ENCODE measurements at places on chromosomes 2 and 18.
A peak's percentile ranks its signal among the peaks of the same experiment; 100 is the strongest.

DNA sequence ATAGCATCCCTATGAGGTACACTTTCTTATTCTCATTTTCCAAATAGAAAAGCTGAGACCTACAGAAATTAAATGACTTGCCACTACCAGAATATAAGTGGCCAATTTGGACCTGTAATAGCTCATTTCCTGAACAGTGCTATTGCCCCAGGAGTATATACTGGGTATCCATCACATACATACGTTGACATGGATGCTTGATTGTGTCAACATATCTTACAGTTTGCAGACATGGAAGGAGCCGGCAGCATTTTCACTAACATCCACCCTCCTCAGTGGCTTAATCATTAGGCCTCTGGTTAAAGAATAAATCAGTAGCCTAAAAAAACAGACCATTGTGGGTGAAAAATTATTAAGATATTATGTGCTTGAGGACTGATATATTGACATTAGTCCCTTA is 829.3 kb downstream of the LRP1B start:
- no peak for DNase-seq

DNA sequence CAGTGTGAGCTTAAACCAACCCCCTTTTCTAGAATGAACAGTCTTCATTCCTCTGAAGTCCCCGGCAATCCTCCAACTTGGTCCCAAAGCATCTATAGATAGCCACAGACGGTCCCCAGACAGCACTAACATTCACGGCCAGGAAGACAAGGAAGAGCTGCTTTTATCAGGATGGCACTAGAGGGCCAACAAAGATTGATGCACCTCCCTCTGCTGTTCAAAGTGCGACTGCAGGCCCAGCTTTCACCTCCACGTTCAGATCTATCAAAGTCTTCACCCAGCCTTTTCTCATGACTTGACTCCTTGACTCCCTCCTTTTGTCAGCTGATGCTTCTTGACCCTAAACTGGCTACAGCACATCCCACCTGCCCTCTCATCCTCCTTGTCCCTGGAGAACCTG is 54.3 kb downstream of the RNF152 start:
- DNase-seq: no peak

GRCh38 chr18:62332964-62333695 is 8.0 kb downstream of the TNFRSF11A start:
- no peak for DNase-seq

DNA sequence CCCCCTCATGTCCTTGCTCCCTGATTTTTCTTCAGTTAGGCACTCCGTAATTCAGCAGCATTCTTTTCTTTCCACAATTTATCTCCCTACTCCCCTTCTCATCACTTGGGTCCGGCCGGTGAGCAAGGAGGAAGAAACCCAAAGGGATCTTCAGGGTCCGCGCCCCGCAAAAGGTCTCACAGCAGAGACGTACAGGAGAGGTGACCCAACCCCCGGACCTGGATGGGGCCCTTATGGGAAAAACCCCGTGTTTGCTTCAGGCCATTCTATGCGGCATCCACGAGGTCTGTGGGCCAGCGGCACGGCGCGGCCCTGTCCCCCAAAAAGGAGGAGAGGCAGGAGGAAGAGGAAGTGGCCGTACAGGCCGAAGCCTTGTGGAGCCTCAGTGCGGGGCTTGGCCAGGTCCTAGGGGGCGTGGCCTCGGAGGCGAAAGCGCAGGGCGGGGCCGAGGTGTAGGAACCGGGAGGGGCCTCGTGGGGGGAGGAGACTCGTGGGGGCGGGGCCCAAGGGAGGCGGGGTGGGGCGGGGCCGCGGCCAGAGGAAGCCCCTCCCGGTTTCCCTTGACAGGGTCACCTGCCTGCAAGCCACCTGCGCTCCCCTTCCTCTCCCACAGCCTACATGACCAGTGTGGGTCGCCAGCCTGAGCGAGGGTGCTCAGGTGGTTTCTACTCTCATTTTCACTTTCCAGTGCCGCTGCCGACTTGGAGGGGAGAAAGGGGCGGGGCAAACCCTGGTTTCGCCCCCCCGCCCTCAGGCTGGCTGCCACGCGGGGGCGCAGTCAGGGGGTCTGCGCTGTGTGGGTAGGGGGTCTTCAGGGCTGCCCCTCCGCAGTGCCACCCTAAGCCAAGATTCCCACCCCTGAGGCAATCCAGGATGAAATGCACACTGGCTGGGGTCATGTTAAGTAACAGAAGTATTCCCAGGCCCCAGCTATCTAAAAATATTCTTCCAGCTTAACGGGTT is 156.4 kb upstream of the XPO1 start:
- DNase-seq: peak; percentile 93

GRCh38 chr2:118722976-118723375 is 124.5 kb downstream of the EN1 start:
- no peak for DNase-seq

GRCh38 chr2:201242571-201243277 is 17.6 kb upstream of the CASP8 start:
- no peak for DNase-seq
